ENCODE measurements at places on chromosomes 2 and 18.
A peak's percentile ranks its signal among the peaks of the same experiment; 100 is the strongest.

DNA sequence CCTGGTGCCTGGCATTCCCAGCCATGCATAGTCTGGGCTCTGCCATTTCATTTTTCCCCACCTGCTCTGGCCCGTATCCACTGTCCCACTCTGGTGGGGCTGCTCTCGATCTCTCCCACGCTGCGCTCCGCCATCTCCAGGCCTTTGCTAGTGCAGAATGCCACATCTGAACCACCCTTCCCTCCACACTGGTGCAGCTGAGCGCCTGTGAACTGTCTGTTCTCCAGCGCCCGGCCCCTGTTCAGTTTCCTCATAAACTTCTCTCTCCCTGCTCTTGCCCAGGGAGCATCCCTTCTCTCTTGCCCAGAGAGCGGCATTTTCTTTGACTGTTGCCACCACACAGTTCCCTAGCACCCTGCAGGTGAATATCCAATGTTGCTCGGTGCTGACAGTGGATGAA lies 21.5 kb downstream of the POMC start:
- no peak for DNase-seq

DNA sequence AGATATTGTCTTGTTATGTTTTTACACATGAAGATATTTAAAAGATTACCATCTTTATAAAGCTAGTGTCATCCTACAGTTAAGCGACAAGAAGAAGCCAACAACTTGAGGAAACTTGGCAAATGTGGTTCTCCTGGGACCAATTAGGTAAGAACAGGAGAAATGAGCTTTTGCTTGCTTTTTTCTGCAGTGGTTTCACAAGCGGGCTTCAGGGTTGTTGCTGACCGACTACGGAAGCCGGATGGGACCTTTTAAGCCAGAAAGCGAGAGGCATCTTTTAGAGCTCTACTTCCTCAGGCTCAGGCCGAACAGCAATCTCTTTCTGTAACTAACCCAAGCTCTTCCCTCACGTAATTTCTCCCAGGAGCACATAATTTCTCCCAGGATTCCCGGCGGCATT lies 256.5 kb downstream of the CNTNAP5 start:
- DNase-seq = no peak

DNA sequence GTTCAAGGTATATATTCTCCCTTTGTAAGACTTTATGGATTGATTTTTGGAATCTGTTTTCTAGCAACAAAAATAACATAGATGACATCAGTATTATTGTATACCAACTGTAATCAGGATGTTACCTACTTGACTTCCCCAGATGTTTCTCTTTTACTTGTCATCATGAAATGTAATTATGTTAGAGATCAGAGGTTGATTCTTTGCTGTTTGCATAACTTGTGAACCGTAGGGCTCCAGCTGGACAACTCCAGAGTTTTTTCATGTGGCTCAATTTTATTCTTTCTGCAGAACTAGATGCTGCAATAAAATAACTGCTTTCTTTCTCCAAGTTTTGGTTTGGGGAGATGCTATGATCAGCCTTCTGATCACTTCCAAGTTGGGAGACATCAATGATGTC lies 58.1 kb downstream of the SPOPL start:
- DNase-seq = no peak

GRCh38 chr2:6864231-6864754 lies 1.4 kb downstream of the CMPK2 start:
- DNase-seq = no peak

DNA sequence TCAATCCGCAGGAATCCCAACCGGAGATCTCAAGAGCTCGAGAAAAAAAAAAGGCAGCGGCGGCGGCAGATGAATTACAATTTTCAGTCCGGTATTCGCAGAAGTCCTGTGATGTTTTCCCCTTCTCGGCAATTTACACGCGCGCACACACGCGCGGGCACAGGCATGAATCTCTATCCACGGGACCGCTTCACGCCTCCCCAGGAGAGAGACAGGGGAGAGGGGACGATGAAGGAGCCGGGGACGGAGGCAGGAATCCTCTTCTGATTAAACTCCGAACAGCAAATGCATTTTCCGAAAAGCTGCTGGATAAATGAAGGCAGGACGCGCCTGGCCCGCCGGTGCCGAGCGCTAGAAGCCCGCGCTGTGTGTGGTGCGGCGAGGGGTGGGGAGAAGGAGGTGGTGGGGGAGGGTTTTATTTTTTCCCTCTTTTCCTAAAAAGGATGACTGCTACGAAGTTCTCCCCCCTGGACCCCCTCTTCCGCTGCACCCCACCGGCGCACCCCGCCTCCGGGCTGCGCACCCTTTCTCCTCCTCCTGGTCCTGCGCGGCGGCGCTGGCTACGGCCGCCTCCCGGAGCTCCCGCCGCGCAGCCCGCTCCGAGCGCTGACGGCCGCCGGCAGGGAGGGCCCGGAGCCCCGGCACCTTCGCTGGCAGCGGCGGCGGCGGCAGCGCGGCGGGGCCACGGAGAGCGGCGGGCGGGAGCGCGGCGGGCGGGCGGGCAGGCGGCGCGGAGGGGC lies at the start of gene BCL2:
BCL2 (minus strand) TSS at position 387 of the 740 bp plus-strand sequence.
- no peak for DNase-seq

GRCh38 chr2:9165625-9166024 lies 41.0 kb upstream of the ASAP2 start:
- no peak for DNase-seq

- DNase-seq = no peak
These were observed 48.5 kb upstream of the CAB39 start for GRCh38 chr2:230664128-230664527.

GRCh38 chr2:217975626-217976025 lies 27.2 kb downstream of the TNS1 start:
- no peak for DNase-seq

DNA sequence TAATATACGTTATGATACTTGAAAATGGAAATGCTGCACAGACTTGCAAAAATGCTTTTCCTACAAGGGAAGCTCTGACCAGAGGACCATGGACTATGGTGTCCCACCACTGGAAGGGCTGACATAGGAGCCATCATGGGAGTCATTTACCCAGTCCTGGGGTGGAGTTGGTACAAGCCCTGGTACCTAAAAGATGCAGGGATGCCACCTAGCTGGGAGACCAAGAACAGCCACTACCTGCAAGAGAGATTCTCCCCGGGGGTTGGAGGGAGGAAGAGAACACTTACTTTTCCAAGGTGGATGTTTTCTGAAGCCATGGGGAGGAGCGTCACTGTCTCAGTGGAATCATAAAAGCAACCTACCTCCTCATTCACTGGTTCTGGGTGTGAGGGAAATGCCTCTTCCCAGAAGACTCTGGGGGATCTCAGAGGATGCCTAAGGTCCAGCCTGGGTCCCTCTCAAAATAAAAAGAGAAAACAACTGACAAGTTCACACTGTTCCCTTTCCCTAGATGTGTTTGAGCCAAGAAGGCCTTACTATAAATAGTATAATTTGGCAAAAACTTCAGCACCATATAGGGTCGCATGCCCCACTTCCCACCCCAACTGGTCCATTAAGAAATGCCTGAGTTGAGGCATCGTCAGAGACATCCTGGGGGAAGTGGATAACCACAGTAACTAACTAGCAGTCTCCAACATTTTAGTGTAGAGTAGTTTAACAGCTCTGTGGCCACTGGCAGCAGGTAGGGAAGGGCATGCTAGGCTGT lies 39.9 kb downstream of the REEP1 start:
- DNase-seq = no peak

- DNase-seq = no peak
These were observed 206.9 kb upstream of the LYPD1 start for GRCh38 chr2:132876745-132877391.

DNA sequence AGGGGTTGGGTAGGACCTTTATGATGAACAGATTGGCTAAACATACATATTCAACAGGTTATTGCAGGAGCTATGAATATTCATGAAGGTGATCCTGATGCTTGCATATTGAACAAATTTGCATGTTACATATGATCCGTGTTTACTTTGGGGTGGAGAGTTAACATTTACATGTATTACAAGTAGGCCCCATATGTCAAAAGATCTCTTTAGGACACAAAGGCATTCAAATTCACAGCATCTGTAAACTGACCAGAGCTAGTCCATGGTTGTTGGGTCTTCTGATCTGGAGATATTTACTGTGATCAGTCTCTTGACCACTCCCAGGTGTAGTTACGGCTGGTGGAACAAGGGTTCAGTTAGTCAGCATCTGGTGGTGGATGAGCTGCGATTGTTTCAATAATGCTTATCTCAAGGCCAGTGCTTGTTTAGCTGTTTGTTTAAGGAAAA lies 80.4 kb downstream of the PMAIP1 start:
- no peak for DNase-seq

DNA sequence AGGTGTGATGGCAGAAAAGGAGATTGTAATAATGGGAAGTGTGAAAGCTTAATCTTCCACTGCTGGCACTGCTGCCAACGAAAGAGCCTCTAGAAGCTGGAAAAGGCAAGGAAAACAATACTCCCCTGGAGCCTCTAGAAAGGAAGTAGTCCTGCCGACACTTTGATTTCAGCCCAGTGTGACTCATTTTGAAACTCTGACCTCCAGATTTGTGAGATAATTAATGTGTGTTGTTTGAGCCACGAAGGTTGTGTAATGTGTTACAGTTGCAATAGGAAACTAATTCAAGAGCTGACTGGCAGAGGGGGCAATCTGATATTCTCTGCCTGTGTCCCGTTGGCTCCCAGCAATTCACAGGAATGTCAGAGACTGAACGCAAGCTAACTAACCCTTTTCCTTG lies 219.2 kb upstream of the UBE2E3 start:
- DNase-seq = no peak

DNA sequence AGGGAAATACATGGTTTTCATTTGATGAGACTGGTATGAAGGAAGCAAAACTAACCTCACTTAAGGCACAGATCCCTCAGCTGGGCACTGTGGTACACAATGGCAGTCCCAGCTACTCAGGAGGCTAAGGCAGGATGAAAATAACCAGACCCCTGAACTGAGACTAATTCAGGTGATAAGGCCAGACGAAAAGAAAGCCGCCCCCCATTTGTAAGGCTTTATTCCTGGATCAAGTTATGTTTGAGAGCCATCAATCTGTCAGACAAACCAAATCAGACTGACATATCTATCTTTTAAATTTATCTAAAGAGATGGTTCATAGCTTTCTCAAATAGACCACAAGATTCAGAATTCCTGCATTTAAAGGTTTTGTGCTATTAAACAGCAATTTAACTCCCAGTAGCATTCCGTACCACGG lies 4.1 kb downstream of the SRSF7 start:
- DNase-seq = no peak

DNA sequence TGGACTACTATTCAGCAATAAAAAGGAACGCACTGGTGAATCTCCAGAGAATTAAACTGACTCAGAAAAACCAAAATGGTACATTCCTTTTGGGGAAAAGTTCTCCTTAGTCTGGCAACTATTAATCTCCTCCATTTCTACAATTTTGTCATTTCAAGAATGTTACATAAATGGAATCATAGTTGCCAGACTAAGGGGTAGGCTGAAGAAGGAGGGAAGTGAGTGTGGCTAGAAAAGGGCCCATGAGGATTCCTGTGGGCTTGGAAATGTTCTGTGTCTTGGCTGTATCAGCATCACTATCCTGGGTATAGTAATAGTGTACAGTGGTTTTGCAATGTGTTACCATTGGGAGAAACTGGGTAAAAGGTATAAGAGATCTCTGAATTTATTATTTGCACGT lies 72.4 kb downstream of the ZAP70 start:
- DNase-seq = no peak

GRCh38 chr2:144834998-144835633 lies 315.2 kb upstream of the ZEB2 start:
- DNase-seq = no peak

- DNase-seq = no peak
These were observed 142.4 kb downstream of the CAPN13 start for GRCh38 chr2:30664761-30665358.

GRCh38 chr2:9222239-9222892 lies 15.8 kb downstream of the ASAP2 start:
- DNase-seq = no peak

- peak; percentile 23 for DNase-seq
These were observed 28.0 kb upstream of the SMIM21 start for GRCh38 chr18:75455249-75456198.

GRCh38 chr2:11411768-11412448 lies 54.1 kb downstream of the E2F6 start:
- peak; percentile 39 for DNase-seq

GRCh38 chr2:121376535-121377250 lies 91.7 kb upstream of the TFCP2L1 start:
- no peak for DNase-seq

DNA sequence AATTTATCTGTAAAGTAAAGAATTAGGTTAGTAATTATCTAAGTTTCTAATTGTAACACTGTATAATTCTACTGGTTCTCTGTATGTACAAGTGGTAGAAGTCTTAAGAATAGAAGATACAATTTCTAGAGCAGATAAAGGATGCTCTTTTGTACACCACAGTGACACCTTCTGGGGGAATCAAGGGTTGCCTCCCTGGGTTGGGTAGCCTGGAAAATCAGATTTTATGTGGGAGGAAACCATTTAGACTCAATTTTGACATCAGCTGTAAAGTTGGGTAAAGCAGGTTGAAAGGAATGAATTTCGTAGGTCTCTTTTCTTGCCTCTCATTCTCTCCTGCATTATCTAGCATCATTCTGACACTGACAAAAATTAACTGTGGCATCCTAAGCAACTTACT lies 354.8 kb downstream of the DCC start:
- no peak for DNase-seq

DNA sequence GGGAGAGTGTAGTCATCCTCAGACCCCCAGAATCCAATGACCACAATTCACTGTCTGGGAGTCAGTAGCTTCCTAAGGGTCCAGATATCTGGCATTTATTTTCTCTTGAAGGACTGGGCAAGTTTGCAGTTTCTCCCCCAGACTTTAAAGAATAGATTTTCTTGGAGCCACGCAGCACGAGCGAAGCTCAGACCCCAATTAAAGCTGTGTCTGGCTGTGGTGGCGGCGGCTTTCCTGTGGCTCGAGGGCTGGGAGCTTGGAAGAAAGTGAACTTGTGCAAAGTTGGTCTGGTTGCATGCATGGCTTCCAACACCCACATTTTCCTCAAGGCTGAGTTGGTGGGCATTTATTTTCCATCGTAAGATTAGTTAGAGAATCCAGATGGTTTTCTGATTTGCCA lies 105.0 kb downstream of the ACKR3 start:
- no peak for DNase-seq

DNA sequence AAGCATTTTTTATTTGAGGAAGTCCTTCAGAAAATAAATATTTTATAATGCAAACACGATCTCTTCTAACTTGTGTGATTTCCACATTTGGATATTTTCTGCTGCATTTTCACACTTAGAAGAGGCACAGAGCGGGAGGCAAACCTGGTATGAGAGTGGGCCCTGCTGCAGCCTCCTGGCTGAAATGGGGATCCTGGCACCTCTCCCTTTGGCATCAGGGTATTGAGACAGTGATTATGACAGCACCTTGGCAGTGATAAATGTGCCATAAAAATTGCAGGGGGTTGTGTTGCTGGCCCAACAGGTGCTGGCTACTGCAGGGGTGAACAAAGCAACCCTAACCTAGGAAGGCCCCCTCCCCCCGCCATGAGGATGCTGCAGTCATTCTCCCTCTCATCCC lies 128.6 kb downstream of the TSN start:
- no peak for DNase-seq

- no peak for DNase-seq
These were observed 133.6 kb upstream of the MYT1L start for GRCh38 chr2:2464643-2465042.

Measured in neuronal stem cell (in vitro differentiated cells).